Thoracic aorta (tissue), 2 donors: ENCODE measurements at places on chromosomes 6 and 20.

DNA sequence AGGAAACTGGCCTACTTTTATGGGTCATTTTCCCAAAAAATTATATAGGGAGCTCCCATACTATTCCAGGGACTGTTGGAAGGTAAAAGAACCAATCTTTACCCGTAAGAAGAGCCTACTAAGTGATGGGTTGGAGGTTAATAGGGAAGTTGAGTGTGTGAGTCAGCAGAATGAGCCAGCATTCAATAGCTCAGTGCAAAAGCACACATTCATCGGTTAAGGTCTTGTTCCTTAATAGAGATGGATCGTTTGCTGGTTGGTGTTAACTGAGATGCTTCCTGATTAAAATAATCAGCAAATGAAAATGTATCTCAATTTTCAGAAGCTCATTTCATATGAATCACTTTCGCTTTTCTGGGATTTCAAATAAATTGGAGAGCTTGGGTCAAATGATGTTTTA lies 115.3 kb upstream of the MRPS10 start:
- DNase-seq: no peak

DNA sequence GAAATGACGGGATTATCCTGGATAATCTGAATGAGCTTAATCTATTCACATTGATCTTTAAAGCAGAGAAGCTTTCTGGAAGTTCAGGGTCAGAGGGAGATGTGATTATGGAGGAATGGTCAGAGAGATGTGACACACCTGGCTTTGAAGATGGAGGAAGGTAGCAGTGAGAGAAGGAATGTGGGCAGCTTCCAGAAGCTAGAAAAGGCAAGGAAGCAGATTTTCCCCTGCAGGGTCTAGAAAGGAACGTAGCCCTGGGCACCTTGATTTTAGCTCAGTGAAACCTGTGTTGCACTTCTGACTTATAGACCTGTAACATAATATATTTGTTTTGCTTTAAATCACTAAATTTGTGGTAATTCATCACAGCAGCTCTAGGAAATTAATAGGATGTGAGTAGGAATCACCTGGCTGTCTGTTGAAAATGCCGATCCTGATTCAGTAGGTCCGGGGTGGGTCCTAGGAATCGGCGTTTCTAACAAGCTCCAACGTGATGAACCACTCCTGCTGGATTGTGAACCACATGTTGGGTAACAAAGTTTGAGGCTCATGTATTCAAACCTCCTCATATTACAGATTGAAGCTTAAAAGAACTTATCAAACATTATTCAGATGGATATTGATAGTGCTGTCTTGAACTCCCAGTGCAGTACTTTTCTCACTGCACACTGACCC lies 157.0 kb downstream of the GJA1 start:
- no peak for DNase-seq

GRCh38 chr6:46815130-46815529 lies 21.9 kb downstream of the MEP1A start:
- DNase-seq: no peak

DNA sequence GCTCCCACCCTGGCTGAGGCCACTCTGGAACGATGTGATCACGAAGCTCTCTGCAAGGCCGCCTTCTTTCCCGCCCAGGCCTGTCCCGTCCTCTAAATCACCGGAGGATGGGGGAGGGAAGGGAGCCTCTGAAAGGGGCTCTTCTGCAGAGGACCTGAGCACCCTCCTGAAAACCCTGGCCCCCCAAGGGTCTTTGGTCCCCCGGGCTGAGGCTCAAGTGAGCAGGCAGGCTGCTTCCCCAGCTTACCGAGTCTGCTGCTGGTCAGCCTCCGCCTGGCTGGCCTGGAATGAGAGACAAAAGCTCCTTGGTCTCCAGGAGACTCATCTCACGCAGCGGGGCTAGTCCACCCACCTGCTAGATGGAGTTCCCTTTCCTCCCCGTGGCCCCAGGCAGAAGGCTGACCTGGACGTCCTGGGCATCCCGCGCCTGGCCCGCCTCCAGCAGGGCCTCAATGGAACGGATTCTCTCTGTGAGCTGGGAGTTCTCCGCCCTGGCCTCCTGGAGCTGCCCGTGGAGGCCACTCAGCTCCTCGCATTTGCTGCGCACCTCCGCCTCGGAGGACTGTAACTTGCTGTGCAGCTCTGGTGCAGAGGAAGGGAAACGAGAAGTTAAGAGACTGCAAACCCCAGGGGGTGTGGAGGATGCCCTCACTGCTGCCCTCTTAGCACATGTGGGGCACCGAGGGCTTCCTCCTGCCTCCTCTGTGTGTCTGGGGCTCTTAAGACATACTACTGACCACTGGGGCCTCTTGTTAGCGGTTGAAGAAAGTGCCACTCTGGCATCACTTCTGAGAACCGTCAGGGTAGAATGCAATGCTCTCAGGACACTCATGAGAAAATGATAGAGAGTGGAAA lies 54.7 kb downstream of the RRBP1 start:
- DNase-seq: no peak

GRCh38 chr6:142300758-142301650 lies 803 bp upstream of the ADGRG6 start:
- DNase-seq: no peak

DNA sequence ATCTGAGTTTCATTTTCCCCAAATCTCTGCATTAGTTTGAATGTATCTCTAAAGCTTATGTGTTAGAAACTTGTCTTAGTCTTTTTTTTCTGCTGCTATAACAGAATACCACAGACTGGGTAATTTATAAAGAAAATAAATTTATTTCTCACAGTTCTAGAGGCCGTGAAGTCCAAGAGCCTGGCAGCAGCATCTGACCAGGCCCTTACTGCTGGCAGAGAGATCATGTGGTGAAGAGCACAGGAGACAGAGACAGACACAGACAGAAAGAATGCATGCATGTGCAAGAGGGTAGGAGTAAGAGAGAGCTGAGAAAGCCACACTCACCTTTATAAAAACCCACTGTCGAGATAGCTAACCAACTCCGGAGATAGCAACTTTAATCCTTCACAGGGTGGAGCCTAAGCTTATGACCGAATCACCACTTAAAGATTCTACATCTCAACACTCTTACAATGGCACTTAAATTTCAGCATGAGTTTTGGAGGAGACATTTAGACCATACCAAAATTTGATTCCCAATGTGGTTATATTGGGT lies 412.7 kb upstream of the SOX4 start:
- DNase-seq: no peak

- DNase-seq: no peak
These were observed 251.4 kb downstream of the SMOC2 start for GRCh38 chr6:168692193-168692914.

GRCh38 chr6:30206152-30206551 lies 7.1 kb downstream of the TRIM26 start:
- DNase-seq: no peak

GRCh38 chr6:2103765-2104523 lies 141.5 kb downstream of the GMDS start:
- no peak for DNase-seq

GRCh38 chr20:25227317-25227831 lies 20.5 kb upstream of the PYGB start:
- no peak for DNase-seq

GRCh38 chr6:6614983-6615349 lies 26.4 kb downstream of the LY86 start:
- DNase-seq: no peak

- no peak for DNase-seq
These were observed 301.0 kb downstream of the HACE1 start for GRCh38 chr6:104558746-104559145.

- no peak for DNase-seq
These were observed 631 bp downstream of the MDGA1 start for GRCh38 chr6:37696841-37697662.

- no peak for DNase-seq
These were observed 13.0 kb upstream of the BAG2 start for GRCh38 chr6:57159127-57159526.

DNA sequence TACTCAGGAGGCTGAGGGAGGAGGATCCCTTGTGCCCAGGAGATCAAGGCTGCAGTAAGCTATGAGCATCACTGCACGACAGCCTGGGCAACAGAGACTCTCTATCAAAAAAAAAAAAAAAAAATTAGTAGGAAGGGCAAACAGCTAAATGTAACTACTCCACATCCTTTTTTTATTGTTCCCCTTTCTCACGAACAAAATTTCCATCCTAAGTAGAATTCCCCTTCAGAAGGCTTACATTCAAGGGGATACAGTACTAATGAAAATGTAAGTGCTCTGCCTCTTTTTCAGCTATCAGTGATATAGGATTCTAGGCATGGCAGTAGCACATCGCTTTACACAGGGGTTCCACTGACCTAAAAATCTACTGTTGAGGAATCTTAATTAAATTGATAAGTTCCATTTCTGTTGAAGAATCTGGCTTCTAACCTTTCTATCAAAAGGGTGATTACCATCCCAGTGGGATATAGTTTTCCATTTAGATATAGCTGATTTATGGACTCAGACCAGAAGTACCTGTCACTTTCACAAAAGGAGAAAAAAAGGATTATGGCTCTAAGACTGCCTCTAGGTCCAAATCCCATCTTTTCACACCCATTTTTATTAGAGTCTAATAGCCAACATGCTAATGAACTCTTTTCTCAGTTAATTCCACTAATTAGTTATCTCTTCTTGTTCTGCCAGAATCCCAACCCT lies 2.6 kb downstream of the B4GALT5 start:
- DNase-seq: no peak

DNA sequence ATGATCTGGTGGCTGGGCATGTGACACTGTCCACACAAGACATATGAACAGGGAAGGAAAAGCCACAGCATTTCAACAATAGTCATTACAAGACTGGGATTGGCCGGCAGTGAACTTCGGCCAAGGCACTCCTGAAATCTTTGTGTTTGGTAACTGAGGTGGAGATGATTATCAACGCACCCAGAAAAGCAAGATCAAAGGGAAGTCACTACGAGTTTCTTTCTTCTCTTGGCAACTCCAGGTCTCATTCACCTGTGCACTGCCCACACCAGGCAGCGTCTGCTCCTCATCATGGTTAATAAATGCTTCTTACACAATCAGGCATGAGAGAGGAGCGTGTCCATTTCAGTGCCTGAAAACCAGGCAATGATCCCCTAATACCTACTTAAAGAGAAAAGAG lies 20.5 kb upstream of the FOXC1 start:
- no peak for DNase-seq

GRCh38 chr20:14582855-14583254 lies 245.4 kb upstream of the FLRT3 start:
- no peak for DNase-seq

DNA sequence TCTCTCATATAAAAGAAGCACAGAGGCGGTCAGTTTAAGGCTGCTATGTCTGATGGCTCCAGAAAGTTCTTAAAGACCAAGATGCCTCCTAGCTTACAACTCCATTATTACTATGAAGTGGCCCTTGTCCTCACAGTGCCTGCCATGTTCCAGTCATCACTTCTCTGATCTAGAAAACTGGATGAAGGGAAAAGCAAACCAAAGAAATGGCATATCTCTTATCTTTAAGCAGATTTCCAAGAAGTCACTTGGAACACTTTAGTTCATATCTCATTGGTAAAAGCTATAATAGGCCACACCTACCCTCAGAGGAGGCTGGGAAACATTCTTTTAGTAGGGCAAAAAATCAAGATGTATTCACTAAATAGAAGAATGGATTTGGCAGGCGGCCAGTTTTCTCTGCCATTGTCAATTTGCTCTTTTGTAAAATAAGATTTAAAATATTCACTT lies 289.6 kb downstream of the TBC1D7 start:
- no peak for DNase-seq

GRCh38 chr6:1482381-1483166 lies 93.2 kb downstream of the FOXF2 start:
- DNase-seq: no peak

- DNase-seq: no peak
These were observed 87.2 kb downstream of the BMP7 start for GRCh38 chr20:57179265-57179664.

DNA sequence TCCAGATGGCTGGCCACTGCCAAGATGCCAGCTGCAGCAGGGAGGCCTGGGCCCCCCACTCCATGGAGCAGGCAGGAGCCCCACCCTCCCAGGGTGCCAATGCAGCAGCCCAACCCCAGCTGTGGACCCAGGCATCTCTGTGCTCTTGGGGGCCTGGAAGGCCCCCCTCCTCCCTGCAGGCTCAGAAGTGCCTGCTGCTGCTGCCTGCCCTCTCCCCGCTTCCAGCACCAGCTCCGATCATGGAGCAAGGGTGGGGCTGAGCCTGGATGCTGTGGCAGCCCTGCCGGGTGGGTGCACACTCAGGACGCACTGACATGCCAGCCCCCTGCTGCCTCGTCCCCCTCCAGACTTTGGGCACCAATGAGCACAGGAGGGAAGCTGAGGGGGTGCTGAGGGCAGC lies 14.8 kb upstream of the ABCC10 start:
- no peak for DNase-seq

- DNase-seq: no peak
These were observed 60.1 kb downstream of the QKI start for GRCh38 chr6:163474581-163474980.

DNA sequence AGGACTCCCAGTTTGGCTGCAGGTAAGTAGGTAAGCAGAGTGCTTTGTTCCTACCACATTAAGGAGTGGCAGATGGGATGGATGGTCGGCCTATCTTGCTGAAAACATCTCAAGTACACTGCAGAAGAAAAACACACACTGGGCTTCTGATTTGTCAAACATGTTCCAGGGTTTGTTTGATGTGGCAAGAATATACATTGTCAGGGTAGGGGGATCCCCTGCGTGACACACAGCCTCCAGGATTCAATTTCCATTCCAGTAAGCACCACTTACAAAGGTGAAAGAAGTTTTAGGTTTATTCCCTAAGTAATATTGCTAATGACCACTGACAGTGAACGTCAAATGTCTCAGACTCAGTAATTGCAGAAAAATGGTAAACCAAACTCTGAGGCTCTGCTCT lies 26.0 kb upstream of the KIF16B start:
- no peak for DNase-seq

DNA sequence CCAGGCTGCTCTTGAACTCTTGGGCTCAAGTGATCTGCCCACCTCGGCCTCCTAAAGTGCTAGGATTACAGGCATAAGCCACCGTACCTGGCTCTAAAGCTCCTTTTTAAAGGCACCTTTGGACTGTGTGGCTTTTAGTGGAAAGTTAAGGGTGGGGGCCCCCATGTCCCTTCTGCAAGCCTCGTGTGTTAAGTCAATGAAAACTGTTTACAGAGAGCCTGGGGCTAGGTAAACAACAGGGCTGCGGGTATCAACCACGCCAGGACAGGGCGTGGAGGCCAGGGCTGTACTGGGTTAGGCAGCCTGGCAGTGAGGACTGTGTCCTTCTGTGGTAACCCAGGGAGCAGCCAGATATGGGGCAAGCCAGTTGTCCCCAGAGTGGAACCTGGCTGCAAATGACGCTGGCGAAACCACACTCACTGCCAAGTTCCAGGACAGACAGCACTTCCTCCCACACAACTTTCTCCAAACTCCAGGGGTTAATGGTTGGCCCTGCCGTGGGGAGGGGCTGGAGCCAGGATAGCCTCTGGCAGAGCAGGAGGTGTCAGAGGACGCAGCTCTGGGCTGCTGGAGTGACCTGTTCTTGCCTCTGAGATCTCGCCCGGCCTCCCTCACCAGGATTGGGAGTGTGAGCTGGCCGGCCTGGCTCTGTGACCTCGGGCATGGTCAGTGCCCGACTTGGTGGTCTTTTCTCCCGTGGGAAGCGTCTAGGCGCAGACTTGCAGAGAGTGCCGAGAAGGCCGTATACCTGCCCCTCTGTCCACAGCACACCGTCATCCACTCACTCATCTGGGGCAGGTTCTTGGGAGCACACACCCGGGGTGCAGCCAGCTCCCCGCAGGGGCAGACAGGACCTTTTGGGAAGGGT lies 3.2 kb downstream of the SLC17A9 start:
- no peak for DNase-seq

- DNase-seq: no peak
These were observed 28.1 kb downstream of the ARHGAP18 start for GRCh38 chr6:129681913-129682205.
